GM12864 (cell line): ENCODE measurements at places on chromosomes 2 and 18.

DNA sequence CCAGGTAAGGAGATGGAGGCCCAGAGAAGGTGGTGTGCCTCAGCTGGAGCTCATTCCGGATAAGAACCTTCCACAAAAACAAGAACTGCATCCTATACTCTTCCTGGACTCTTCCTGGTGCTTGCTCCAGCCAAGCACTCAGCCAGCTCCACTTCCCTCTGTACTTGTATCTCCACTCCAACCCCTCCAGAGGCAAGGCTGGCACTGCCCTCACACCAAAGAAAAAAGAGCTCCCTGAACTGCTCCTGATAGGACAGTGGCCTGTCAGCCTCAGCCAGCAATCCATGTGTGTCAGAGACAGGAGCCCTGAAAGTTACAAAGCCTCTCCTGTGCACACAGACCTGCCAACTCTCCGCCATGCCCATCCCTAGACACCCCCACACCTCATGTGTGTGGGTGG is 248.1 kb downstream of the CELF4 start:
- no peak for DNase-seq

- no peak for DNase-seq
Measured at GRCh38 chr2:162028511-162028910, 45.5 kb downstream of the DPP4 start.

DNA sequence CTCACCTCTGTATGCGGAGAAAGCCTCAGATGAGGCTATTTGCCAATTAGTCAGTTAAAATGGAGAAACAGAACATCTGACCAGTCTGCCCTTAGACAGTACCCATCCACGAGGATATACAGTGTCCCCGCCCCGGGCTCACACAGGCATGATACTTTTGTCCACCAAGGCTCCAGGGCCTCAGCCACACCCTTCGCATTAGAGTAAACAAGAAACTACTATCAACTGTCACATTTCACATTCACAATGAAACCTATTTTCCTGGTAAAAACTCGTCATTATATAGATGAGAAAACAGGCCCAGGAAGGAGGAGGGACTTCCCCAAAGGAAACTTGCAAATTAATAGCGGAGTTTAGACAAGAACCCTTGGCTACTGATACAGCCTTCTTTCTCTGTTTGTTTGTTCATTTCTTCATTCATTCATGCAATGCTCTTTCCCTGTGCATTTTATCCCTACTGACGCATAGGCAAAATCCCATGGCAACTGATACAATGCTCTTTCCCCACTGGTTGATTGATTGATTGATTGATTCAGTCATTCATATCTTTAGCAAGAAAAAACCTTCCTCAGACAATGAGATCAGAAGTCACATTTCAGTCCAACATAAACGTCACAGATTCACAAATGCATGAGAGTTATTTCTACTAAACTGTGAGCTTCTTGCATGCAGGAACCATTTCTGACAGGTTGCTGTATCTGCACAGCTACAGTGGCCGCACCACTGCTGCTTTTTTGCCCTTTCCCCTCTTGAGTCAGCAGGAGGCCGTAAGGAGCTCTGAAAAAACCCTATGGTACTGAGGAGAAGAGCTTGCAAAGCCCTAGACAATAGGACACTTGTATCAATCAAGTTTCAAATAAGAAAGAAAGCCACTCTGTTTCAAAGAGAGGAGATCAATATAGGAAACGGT is 777.1 kb downstream of the RNF144A start:
- DNase-seq = no peak

- DNase-seq = no peak
Measured at GRCh38 chr18:46624127-46624526, 32.9 kb downstream of the LOXHD1 start.

DNA sequence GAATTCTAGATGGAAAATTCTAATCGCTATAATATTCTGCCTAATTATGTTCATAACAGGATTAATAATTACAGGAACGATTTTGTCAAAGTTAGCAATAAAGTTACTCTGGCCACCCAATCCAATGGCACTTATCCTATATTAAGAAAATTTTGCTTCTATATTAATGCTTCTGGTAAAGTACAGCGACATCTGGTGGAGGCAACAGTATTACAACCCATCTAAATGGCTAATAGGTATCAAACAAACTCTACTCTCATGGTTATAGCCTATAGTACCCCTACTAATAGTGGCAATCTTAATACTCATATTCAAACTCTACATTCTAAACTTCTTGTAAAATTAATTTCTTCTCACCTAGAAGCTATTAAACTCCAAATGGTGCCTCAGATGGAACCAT is 1084.7 kb upstream of the LRRTM1 start:
- no peak for DNase-seq
